ENCODE measurements at places on chromosomes 5 and 9.

GRCh38 chr9:12815888-12816287 lies 41.1 kb downstream of the LURAP1L start:
- no peak for DNase-seq

DNA sequence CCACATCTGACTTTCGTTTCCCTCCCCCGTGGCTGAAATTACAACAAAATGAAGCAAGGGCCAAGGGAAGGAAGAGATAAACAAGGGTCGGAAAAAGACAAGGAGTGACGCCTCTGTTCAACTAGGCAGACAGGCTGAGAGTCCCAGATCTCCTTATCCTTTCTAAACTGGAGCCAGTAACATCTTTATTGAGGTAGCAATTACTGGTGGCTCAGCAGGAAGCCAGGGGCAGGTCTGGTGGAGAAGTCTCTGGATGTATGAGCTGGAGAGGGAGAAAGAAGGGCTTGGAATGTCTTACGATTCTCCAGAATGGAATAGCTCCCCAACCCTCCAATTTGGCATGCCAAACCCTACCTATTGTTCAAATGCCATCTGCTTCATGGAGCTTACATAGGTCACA lies 190.8 kb upstream of the BRINP1 start:
- peak; percentile 66 for DNase-seq

- no peak for DNase-seq
These were observed 51.2 kb downstream of the RAD23B start for GRCh38 chr9:107334103-107334776.

DNA sequence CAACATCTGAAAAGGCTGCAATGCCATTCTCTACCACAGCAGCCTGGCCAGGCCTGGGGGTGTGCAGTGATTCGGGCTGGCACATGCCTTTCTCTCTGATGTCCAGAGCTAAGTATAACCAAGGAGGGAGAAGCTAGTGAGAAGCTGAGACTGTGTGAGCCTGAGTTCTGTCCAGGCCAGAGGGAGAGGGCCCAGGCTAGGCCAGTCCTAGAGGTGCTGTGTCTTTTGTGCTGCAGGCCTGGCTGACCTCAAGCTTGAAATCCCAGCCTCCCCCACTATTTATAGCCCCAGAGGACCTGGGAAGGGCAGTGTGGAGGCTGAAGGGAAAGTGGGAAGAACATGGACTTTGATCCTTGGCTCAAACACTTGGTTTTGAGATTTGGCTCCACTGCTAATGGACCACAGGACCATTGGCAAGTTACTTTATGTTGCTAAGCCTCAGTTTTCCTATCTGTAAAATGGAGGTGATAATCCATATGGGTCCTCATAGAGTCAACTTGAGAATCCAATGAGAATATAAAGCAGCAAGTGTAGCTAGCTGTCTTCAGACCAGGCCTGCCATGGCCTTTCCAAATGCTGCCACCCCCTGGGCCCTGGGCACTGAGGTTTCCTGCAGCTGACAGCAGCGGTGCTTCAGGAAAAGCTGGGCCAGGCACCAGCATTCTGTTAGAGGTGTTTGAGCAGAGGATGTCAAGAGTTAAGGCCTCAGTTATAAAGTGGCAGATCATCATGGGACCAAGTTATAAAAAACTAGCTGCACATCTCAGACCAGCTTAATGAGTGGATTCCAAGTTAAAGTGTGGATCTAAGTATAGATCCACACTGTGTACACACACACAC lies 21.1 kb downstream of the BNIP1 start:
- no peak for DNase-seq
